ENCODE measurements at places on chromosomes 11 and 22.

DNA sequence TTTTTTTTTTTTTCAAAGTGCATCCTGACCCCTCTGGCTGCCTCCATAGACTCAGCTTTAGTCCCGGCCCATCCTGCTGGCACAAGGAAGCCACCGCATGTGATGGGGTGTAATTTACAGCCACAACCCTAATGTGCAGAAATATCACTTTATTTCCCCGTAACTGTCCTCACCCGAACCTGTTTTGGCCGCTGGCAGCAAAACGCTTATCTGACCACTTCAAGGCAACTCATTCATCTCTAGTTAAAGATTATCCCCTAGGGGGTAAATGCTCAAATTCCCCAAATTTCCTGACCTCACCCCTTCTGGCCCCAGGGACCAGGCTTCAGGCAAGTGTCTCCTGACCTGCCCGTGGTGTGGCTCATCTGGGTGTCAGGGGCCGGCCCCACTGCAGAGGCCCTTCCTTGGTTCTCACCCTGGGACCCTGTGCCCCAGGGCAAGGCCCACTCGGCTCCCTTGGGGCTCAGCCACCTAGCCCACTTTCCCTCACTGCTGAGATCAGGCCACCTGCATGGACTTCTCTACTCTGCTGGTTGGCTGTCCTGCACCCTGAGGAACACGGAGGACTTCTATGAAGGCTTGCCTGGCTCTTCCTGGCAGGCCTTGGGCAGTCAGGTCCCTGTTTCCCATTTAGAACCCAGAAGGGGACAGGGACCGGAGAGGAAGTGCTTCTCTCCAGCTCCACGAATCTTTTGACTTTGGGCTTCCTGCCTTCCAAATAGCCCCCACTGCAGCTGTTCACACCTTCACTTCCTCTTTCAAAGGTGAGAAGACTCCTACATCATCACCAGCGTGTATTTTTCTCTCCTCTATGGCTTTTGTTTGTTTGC lies 53.3 kb downstream of the WNT11 start:
- DNase-seq: no peak

GRCh38 chr11:65992056-65992455 lies 9.9 kb downstream of the EIF1AD start:
- no peak for DNase-seq

DNA sequence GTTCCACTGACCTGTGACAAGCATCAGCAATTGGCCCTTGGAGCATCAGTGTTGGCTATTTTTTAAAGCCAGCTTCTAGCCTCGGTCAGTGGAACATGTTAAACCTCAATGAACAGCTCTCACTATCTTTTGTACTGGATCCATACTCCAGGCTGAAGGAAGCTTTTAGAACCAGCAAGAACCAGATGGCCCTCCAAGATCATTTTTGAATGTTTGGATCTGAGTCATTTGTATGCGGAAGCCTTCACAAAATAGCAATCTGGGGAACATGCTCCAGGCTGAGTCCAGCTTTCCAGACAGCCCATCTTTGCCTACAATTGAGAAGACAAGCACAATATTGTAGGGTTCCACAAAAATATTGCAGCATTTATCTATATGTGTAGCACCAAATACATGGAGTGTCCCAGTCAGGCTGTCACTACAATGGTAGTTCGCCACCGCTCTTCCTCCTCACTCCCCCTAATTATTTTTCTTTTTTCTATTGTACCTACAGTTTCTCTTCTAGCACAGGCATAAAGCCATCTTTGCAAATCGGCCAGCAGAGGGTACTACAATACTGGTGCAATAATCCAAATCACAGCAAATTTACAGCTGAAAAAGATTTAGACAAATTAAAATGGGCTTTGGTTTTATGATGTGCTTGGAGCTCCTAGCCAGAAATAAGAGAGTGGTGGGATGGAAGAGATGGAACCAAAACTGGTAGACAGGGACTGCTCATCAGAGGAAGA lies 177.4 kb upstream of the BLID start:
- no peak for DNase-seq

DNA sequence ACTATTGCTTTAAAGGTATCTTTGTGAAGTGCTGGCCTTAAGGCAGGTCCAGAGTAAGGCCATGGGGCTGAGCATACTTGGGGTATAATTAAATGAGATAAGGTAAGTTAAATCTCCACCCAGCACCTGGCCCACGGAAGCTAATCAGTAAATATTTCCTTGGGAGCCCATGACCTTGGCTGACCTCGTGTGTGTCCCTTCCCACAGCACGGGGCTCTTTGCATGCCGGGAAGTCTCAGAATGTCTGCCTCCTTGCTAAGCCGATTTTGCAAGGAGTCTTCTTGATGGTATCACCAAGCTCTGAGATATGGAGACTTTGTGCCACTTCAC lies 46.5 kb downstream of the ADM start:
- DNase-seq: no peak

GRCh38 chr11:119417726-119418540 lies 5.0 kb downstream of the THY1 start:
- no peak for DNase-seq

DNA sequence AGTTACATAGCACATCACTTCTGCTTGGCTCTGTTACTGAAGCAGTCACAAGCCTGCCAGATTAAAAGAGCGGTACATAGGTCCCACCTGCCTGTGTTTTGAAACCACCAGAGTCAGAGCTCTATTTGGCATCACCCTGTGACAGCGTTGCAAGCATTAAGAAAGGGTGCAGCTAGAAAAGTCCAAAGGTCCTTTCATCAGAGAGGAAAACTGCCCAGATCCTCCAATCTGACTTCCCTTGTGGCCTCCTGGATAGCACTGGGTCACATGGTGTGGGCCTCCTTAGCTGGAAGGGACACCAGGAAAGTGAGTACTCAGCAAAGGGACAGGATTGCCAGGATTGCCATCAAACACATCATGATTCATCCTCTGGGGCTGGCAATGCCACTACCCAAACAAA lies 22.9 kb downstream of the STX3 start:
- no peak for DNase-seq

- DNase-seq: no peak
These were observed 41.8 kb downstream of the XKR3 start for GRCh38 chr22:16783453-16783852.

- DNase-seq: no peak
These were observed 168.5 kb downstream of the ARHGAP42 start for GRCh38 chr11:100855466-100856067.

- no peak for DNase-seq
These were observed 100.2 kb upstream of the OR4C13 start for GRCh38 chr11:49851971-49852389.

- no peak for DNase-seq
These were observed 17.1 kb downstream of the GRAP2 start for GRCh38 chr22:39917776-39918495.

DNA sequence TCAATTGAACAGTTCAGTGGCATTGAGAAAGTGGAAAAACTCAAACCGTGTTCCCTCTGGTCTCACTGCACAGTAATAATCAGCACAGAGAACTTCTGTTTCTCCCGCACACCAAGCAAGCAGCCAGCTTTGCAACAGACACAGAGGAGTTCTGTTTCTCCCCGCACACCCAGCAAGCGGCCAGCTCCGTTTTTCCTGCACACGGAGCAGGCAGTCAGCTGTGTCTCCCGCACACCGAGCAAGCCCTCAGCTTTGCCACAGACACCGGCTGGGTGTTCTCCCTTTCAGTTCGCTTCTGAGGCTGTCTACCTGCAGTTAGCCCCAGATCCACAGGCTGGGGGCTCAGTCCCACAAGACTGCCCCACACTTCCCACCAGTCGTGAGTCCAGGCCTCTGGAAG lies 9.9 kb upstream of the TALDO1 start:
- no peak for DNase-seq

- no peak for DNase-seq
These were observed 628 bp upstream of the CRYBB1 start for GRCh38 chr22:26618455-26618854.

DNA sequence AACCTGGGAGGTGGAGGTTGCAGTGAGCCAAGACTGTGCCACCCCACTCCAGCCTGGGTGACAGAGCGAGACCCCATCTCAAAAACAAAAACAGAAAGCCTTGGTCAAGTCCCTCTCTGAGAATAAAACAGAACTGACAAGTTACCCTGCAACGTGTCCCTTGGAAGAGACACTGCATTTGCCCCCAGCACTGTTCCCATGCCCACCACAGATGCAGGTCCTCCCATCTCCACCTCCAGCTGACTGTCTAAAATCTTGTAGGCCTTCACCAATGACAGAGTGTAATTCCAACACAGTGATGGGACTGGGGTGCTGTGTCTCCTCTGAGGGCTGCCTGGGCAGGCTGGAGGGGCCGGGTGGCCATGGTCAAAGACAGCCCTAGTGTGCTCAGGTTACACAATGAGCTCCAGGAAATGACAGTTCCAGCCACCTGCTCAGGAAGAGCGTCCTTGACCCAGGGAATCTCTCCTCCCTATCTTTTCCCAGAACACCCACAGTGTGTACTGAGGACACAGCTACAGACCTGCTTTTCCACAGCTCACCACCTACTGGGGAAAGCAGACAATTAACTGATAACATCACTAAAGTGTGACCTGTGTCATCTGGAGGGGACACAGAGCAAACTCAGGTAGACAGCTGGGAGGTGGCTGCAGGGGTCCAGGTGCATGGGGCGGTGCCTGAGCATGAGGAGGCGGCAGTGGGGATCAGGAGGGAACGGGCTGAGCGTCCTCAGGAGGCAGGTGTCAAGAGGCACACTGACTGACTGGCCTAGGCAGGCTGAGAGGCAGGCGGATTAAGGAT lies 56.4 kb downstream of the ARFGAP3 start:
- no peak for DNase-seq

GRCh38 chr11:121033635-121034034 lies 9.7 kb downstream of the TBCEL start:
- no peak for DNase-seq

- no peak for DNase-seq
These were observed 11.0 kb downstream of the CARS1 start for GRCh38 chr11:3046190-3046589.

DNA sequence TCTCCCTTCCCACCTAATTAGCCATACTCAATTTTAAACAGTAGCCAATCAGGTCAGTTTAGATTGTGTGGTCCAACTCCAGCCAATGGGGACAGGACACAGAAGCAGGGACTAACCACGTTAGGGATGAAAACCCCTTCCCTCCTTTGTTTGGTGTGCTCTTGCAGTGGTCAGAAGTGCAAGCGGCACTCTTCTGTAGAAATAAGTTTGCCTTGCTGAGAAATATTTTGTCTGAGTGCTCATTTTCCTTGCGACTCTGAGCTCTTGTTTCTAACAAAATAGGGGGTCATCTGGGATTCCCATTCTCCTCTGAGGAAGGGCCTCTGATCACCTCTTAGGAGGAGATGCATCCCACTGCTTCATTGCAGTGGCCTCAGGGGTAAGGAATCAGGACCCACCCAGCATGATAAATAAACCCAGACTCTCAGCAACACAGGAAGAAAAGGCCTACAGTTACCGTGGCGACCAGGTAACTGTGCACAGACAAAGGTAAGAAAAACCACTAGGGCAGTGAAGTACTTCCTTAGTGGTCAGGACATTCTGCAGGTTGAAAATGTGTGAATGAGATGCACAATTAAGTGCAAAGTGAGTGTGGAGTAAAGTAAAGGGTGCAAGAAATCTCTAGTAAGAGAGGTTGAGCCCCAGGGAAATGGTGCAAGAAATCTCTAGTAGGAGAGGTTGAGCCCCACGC lies 55.4 kb downstream of the ZNF280B start:
- no peak for DNase-seq

DNA sequence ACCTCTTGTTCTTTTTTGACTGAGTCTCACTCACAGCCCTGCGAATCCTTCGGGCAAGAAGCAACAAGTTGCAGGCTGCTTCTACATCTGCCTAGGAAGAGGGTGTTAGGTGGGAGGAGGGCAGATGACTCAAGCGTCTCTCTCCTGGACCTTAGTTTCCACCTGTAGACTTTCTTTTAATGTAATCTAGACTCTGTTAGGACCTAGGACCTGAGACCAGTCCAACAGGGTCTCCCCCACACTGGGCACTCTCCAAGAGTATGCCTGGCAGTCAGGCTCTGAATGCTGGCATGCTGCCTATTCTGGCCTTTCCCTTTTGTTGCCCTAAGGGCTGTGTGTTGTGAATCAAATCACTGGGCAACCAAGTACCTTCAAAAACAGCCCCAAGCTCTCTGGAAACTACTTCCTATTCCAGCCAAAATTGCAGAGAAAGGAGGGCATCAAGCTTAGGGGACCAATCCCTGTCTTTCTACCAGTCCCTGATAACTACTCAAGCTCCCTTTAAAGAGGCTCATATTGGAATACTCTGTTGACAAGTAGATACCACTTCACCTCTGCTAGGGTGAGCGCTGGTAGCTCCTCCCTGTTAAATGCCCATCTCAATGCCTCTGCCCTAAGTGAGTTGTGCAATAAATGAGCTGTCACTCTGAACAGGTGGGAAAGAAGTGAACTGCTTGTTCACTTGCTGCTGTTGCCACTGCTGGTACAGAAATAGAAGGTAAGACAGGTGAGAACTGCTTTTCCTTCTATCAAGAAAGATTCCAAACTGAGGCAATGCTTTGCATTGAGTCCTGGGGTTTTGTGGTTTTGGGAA lies at the start of gene BBOX1:
Gene BBOX1 (plus strand): TSS at position 514 of the 814 bp plus-strand sequence. CDS start 14,616 bp downstream, outside the sequence.
- DNase-seq: no peak

GRCh38 chr11:119347940-119348605 lies 1.6 kb upstream of the MFRP start:
- DNase-seq: no peak

DNA sequence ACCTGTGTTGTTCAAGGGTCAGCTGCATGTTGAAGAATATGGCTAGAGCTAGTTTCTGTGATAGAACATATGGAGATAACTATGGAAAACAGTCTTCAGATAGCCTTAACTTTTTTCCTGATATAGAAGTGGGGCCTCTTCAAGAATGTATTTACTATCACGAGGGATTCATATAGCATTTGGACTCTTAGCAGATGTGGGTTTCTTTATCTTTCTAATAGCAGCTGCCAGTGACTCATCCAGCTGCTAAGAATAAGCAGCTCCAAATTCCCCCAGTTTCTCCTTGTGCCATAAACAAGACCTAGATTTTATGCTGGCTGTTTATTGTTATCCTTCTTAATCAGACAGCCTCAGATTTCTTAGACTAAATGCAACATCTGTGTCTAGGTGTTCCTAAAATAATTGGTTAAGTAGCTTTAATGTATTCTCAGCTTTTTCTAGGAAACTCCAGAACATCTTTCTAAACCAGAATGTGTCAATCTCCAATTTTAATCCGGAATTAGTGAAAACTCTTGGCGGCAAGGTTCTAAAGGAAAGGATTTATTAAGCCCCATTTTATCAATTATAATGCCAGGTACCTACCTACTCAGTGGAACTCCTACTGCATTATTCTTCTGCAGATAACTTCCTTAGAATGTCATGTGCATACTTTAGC lies 119.8 kb downstream of the CSTPP1 start:
- DNase-seq: no peak

GRCh38 chr11:127733552-127733951 lies 733.0 kb upstream of the KIRREL3 start:
- DNase-seq: peak; percentile 55

- DNase-seq: no peak
These were observed 114.8 kb downstream of the GRM5 start for GRCh38 chr11:88950975-88951374.

GRCh38 chr11:62260261-62260953 lies 9.6 kb upstream of the SCGB2A2 start:
- DNase-seq: no peak

DNA sequence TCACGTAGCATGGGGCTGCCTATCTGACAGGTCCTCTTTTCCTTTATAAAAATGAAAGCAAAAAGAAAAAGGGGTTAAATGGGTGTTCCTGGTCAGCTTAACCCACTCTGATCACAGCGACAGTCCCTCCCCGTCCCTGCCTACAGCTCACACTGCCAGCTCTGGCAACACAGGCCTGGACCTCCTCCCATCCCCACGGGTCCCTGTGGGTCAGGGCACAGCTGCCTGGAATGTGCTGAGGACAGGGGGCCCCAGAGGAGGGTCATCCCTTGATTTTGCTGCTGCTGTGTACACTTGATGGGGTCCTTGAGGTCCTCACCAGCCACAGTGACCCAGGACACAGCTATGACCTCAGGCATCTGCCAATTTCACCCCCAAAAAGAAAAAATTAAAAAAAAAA lies 29.6 kb upstream of the CYP2D6 start:
- no peak for DNase-seq

Measured in heart left ventricle (tissue), 16 donors.